ENCODE measurements at places on chromosomes 2 and 18. TPM values are rescaled to one million over a fixed set of nuclear protein-coding genes. Genes with fewer than 3 reads are reported as not detected.
A peak's percentile ranks its signal among the peaks of the same experiment; 100 is the strongest.

DNA sequence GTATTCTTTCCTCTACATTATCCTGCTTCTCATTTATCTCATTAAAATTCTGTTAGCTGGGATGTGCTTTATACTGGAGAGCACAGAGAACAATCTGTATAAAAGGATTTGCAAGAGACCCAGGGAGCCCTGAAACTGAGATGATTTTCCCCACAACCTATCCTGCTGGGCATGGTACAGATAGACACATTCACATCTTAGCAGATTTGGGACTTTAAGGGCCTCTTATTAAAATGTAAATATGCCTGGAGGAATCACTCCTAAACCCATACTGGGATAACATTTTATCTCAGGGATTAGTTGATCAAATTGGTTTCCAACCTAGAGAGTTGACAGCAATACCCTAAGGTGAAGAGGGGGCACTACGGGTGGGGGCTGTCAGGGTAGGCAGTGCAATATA lies 45.5 kb downstream of the AOX1 start:
- H3K4me3 ChIP-seq, result no peak overlapping the region
- H3K36me3 ChIP-seq, result no peaks in the 10 kb centered on the region
- H3K4me1 ChIP-seq, result peaks cover 16% of the 10 kb centered on the region
- no peaks in the 10 kb centered on the region for H3K27me3 ChIP-seq
- DNase-seq, result no peak
- no peak overlapping the region for H3K27ac ChIP-seq

DNA sequence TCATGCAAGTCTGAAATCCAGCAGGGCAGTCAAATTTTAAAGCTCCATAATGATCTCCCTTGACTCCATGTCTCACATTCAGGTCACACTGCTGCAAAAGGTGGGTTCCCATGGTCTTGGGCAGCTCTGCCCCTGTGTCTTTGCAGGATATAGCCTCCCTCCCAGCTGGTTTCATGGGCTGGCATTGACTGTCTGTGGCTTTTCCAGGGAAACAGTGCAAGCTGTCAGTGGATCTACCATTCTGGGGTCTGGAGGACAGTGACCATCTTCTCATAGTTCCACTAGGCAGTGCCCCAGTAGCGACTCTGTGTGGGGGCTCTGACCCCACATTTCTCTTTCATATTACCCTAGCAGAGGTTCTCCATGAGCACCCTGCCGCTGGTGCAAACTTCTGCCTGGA lies 220.6 kb upstream of the COPS8 start:
- no peak overlapping the region for H3K27ac ChIP-seq
- no peak for DNase-seq
- H3K36me3 ChIP-seq, result peaks cover 20% of the 10 kb centered on the region

GRCh38 chr2:108866041-108866440 lies 79.5 kb downstream of the CCDC138 start:
- H3K27me3 ChIP-seq, result no peaks in the 10 kb centered on the region
- no peak for DNase-seq
- H3K27ac ChIP-seq, result no peak overlapping the region
- H3K36me3 ChIP-seq, result peaks cover 36% of the 10 kb centered on the region
- H3K4me1 ChIP-seq, result no peaks in the 10 kb centered on the region

- H3K4me3 ChIP-seq, result no peak overlapping the region
- H3K27ac ChIP-seq, result no peak overlapping the region
- H3K4me1 ChIP-seq, result peaks cover 4% of the 10 kb centered on the region
- no peak for DNase-seq
Measured at GRCh38 chr2:152352616-152353015, 17.6 kb downstream of the FMNL2 start.

The SPP2 gene
- not detected for total RNA-seq

GRCh38 chr2:8595811-8596600 lies 85.8 kb upstream of the ID2 start:
- no peaks in the 10 kb centered on the region for H3K27me3 ChIP-seq
- no peaks in the 10 kb centered on the region for H3K36me3 ChIP-seq
- no peak overlapping the region for H3K27ac ChIP-seq
- 0 out of 2 replicates have a peak, but pooled peaks cover 2% of the 10 kb centered on the region for H3K4me1 ChIP-seq

DNA sequence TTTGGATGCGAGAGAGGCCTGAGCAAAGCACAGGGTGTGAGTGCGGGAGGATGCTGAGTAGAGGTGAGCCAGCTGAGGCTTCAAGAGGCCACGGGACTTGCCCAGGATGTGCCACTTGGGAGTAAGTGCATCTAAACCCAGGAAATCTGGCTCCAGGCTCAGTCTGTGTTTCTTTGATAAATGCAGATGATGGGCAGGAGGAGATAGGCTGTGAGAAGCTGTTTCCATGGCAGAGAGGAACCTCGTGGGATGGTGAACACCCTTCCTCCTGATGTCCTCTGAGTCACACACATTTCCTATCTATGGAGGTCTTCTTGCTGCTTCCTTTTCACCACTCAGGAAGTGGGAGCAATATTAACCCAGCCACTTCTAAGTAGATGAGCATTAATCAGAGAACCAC lies 38.4 kb upstream of the CELF4 start:
- no peak overlapping the region for H3K4me3 ChIP-seq
- H3K36me3 ChIP-seq, result peaks cover 4% of the 10 kb centered on the region
- H3K27me3 ChIP-seq, result peaks cover 7% of the 10 kb centered on the region

The SNED1 gene
- total RNA-seq, result 3.2 TPM

- no peak overlapping the region for H3K27ac ChIP-seq
- H3K27me3 ChIP-seq, result peaks cover 10% of the 10 kb centered on the region
- DNase-seq, result no peak
- no peaks in the 10 kb centered on the region for H3K36me3 ChIP-seq
- H3K4me3 ChIP-seq, result no peak overlapping the region
- H3K4me1 ChIP-seq, result peaks cover 42% of the 10 kb centered on the region
Measured at GRCh38 chr2:65297544-65297943, 69.9 kb downstream of the ACTR2 start.

- H3K27me3 ChIP-seq, result no peaks in the 10 kb centered on the region
- peaks cover 23% of the 10 kb centered on the region for H3K36me3 ChIP-seq
- no peak overlapping the region for H3K27ac ChIP-seq
- H3K4me3 ChIP-seq, result no peak overlapping the region
- DNase-seq, result no peak
Measured at GRCh38 chr2:32452338-32453064, 95.7 kb downstream of the BIRC6 start.

DNA sequence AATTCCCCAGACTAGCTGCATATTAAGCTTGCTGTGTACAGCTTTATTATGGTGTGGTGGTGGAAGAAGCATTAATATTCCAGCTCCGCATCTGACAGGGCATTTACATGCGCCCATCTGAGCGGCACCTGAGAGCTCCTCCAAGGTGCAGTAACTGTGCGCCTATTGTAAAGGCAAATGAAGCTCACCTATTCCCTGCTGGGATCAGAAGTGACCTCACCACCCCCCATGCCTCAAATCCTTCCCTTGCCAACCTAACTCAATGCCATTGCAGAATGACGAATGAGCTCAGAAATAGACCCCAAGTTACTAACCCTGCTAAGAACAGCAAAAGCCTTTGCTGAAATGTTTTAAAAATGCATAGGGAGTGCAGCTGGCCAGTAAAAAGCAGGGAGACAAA lies 14.3 kb downstream of the BCL11A start:
- H3K36me3 ChIP-seq, result peaks cover 12% of the 10 kb centered on the region
- no peak overlapping the region for H3K27ac ChIP-seq
- no peak for DNase-seq

DNA sequence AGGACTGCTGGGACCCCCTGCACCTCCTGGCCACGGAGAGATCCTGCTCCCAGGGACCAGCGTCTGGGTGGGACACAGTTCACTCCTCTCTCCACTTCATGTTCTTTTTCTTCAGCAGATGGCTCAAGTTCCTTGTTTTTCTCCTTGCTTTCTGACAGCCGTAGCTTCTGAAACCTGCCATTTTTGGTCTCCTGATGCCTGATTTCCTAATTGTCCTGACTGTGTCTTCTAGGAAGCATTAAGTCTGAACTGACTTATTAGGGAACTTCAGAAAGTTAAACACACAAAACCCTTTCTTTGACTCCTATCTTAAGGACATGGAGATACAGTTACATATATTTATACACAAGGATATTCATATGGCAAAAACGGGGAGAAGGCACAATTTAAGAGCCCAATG lies 22.7 kb downstream of the CNNM4 start:
- no peaks in the 10 kb centered on the region for H3K36me3 ChIP-seq
- no peak overlapping the region for H3K27ac ChIP-seq
- no peaks in the 10 kb centered on the region for H3K27me3 ChIP-seq
- H3K4me1 ChIP-seq, result no peaks in the 10 kb centered on the region
- no peak for DNase-seq

- no peak overlapping the region for H3K27ac ChIP-seq
- H3K36me3 ChIP-seq, result no peaks in the 10 kb centered on the region
- DNase-seq, result peak; percentile 37
- H3K4me3 ChIP-seq, result peak overlapping the region; percentile 60
- H3K27me3 ChIP-seq, result peaks cover 79% of the 10 kb centered on the region
- H3K4me1 ChIP-seq, result peaks cover 22% of the 10 kb centered on the region
Measured at GRCh38 chr2:95024960-95025405, 525 bp upstream of the MAL start.

- DNase-seq, result no peak
- peaks cover 4% of the 10 kb centered on the region for H3K4me1 ChIP-seq
- H3K36me3 ChIP-seq, result no peaks in the 10 kb centered on the region
- peaks cover 2% of the 10 kb centered on the region for H3K27me3 ChIP-seq
- H3K27ac ChIP-seq, result no peak overlapping the region
- H3K4me3 ChIP-seq, result no peak overlapping the region
Measured at GRCh38 chr2:96391153-96391827, 55.7 kb downstream of the NCAPH start.

DNA sequence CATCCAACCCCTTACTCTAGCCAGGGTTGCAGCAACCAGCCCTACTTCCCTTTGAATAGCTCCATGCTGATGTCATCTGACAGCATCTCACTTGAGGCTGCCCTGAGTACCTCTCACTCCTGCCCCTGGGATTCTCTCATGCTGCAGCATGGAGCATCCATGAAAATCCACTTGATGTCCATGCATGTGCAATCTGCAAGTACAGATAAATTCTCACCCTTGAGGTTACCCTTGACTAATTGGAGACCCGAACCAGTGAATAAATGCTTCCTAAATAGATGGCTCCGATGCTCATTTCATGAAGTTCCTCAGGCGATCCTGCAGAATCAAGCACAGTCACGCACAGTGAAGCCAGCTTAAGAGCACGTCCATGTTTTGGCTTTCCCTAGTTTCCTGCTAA lies 298.3 kb downstream of the RBM43 start:
- H3K36me3 ChIP-seq, result no peaks in the 10 kb centered on the region
- no peaks in the 10 kb centered on the region for H3K4me1 ChIP-seq
- no peak overlapping the region for H3K27ac ChIP-seq
- peaks cover 2% of the 10 kb centered on the region for H3K27me3 ChIP-seq
- H3K4me3 ChIP-seq, result no peak overlapping the region
- no peak for DNase-seq

GRCh38 chr2:189146553-189146952 lies 33.0 kb downstream of the COL5A2 start:
- H3K4me1 ChIP-seq, result peaks cover 7% of the 10 kb centered on the region
- H3K27me3 ChIP-seq, result no peaks in the 10 kb centered on the region
- no peak overlapping the region for H3K27ac ChIP-seq
- no peak overlapping the region for H3K4me3 ChIP-seq

GRCh38 chr2:42421601-42422239 lies 60.7 kb upstream of the COX7A2L start:
- no peak overlapping the region for H3K4me3 ChIP-seq
- H3K27me3 ChIP-seq, result no peaks in the 10 kb centered on the region
- H3K4me1 ChIP-seq, result peaks cover 24% of the 10 kb centered on the region
- no peak overlapping the region for H3K27ac ChIP-seq

The TMX3 gene
- 29.4 TPM for total RNA-seq

DNA sequence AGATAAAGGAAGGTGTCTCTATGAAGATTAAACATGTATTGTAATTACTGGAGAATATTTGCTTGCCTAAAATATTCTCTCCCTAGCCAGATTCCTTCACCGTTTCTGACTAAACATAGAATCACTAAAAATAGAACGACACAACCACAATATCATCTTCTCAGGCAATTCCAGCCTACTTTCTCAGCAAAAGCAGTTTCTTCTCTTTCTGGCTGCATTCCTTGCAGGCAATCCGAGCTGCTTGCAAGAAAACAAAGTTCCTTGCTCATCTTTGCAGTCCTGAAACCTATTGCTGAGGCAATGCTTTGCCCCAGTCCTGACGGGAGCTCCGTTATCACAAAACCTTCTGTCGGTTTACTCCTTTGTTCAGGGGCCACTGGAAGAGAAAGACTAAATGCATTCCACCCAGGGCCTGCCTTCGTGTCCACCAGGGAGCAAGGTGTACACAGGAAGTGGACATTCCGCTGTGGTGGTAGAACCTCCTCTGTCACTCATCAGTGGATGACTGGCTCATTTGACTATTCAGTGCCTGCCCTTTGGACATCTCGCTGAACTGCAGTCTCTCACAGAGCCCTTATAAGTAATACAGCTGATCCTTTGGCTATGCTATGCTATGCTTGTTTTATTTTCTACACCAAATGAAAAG lies 239.2 kb upstream of the DOK6 start:
- H3K4me1 ChIP-seq, result peaks cover 18% of the 10 kb centered on the region
- DNase-seq, result no peak
- no peaks in the 10 kb centered on the region for H3K27me3 ChIP-seq
- no peak overlapping the region for H3K4me3 ChIP-seq
- no peaks in the 10 kb centered on the region for H3K36me3 ChIP-seq

The SLC11A1 gene
- 0.55 TPM for total RNA-seq

GRCh38 chr2:211454679-211455078 lies 898.3 kb downstream of the CPS1 start:
- H3K27ac ChIP-seq, result no peak overlapping the region
- no peak overlapping the region for H3K4me3 ChIP-seq
- H3K27me3 ChIP-seq, result no peaks in the 10 kb centered on the region

The ZNF142 gene
- 25.1 TPM for total RNA-seq

- peaks cover 28% of the 10 kb centered on the region for H3K4me1 ChIP-seq
- H3K27ac ChIP-seq, result no peak overlapping the region
- H3K4me3 ChIP-seq, result no peak overlapping the region
- DNase-seq, result no peak
- H3K27me3 ChIP-seq, result peaks cover 17% of the 10 kb centered on the region
Measured at GRCh38 chr18:10370716-10371115, 83.7 kb upstream of the APCDD1 start.

DNA sequence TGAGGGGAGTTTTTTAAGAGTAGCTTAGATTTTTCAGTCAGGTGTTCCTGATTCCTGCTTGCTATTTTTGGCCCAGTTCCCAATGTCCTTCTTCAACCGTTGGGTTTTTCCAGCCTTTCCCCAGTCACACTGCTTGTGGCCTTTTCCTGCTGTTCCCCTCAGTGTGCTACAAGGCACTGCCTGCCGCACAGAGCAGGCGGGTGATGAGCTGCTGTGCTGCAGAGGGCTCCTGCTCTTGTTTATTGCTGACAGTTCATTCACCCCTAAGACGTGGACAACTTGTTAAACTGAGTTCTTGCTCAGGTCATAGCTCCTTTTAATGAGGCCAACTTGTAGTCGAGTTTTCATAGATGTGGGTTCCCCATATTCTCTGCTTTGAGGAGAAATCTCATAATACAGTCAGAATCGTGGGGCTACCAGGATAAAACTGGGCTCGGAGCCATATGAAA lies 20.6 kb downstream of the EIF4E2 start:
- no peak overlapping the region for H3K4me3 ChIP-seq
- no peak for DNase-seq
- H3K36me3 ChIP-seq, result peaks cover 53% of the 10 kb centered on the region
- no peak overlapping the region for H3K27ac ChIP-seq
- H3K27me3 ChIP-seq, result no peaks in the 10 kb centered on the region

The CXCR1 gene
- not detected for total RNA-seq

GRCh38 chr18:48868468-48869466 lies 82.0 kb downstream of the SMAD7 start:
- H3K4me1 ChIP-seq, result peaks cover 5% of the 10 kb centered on the region
- DNase-seq, result no peak
- H3K27me3 ChIP-seq, result peaks cover 5% of the 10 kb centered on the region
- H3K36me3 ChIP-seq, result no peaks in the 10 kb centered on the region
- no peak overlapping the region for H3K4me3 ChIP-seq

GRCh38 chr2:25497229-25497917 lies 155.6 kb upstream of the DNMT3A start:
- DNase-seq, result no peak
- peaks cover 10% of the 10 kb centered on the region for H3K4me1 ChIP-seq
- H3K27ac ChIP-seq, result no peak overlapping the region
